ENCODE measurements at places on chromosomes 3 and 15.

- no peaks in the 10 kb centered on the region for H3K36me3 ChIP-seq
- H3K4me1 ChIP-seq: no peaks in the 10 kb centered on the region
- no peak overlapping the region for H3K27ac ChIP-seq
- H3K27me3 ChIP-seq: no peaks in the 10 kb centered on the region
- no peak overlapping the region for H3K4me3 ChIP-seq
Observed at GRCh38 chr3:59266551-59266950, 216.7 kb upstream of the CFAP20DC start.

GRCh38 chr3:134332344-134332743, 41.9 kb downstream of the AMOTL2 start:
- peak overlapping the region; percentile 30 for H3K27ac ChIP-seq
- no peak for DNase-seq
- H3K36me3 ChIP-seq: no peaks in the 10 kb centered on the region
- peaks cover 49% of the 10 kb centered on the region for H3K4me1 ChIP-seq

DNA sequence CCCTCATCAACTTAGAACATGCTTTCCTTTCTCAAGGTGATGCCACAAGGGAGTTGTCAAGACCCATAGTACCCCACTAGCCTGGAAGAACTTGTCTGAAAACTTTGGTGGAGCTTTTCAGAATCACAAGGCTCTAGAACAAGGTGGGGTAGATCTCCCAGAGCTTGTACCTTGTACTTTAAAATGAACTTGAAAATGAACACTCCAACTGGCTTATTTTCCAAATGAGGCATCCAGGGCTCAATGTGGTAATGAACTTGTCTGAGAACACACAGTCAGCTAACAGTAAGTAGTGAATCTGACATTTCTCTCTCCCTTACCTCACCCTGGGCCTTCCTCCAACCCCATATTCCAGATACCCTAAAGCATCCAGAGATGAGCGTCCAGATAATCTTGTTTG, 81.8 kb upstream of the THBS1 start:
- H3K27me3 ChIP-seq: no peaks in the 10 kb centered on the region
- peaks cover 5% of the 10 kb centered on the region for H3K4me1 ChIP-seq
- no peak overlapping the region for H3K27ac ChIP-seq
- no peaks in the 10 kb centered on the region for H3K36me3 ChIP-seq
- DNase-seq: no peak
- H3K4me3 ChIP-seq: no peak overlapping the region

DNA sequence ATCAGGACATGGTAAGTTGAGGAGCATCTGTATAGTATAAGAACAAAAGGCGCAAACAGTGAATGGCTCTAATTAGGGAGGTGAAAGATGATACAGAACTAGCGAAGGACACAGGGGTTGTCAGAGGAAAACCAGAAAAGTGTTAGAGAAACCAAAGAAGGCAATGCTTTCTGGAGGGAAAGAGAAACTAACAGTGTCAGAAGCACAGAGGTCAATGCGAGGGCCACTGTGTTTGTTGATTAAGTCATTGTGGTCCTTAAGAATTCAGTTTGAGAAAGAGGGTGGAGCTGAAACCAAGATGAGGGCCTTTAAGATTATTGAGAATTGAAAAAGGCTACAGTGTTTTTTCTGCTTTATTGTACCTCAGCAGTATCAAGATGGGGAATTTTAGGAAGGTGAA, 28.8 kb downstream of the ATG7 start:
- no peaks in the 10 kb centered on the region for H3K4me1 ChIP-seq
- peaks cover 4% of the 10 kb centered on the region for H3K36me3 ChIP-seq
- no peak overlapping the region for H3K4me3 ChIP-seq
- peak; percentile 70 for DNase-seq
- H3K27me3 ChIP-seq: no peaks in the 10 kb centered on the region

DNA sequence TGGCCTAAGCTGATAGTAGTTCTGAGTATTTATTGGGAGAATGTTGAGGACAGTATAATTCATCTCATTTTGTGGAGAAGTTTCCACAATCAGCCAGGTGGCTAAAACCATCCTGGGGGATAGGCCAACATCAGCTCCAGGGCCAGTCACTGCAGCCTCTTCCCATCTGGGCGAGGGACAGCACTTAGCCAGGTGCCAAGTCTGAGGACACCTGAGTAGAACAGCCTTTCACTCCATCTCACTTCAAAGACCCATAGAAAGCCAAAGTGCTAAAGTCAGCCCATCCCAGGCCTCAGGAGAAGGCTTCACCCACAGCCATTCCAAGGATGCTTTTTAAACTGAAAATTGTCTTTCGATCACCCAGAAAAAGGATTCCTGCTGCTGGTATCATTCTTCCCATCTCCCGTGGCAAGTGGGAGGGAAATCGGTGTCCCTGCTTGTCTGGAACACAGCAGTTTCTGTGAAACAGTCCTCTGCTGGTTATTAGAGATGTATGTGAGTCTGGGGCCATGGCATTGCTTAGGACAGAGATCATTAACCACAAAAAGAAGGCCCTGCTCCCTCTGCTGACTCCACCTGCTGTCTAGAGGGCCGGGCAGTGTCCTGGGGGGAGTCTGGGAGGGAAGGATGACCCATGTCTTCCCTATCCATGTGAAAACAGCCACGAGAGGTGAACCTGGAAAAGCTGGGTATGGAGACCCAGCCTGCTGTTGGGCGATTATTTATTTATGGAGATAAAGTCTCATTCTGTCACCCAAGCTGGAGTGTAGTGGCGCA, 9.6 kb downstream of the CALML4 start:
- H3K27ac ChIP-seq: no peak overlapping the region
- no peak for DNase-seq
- peaks cover 8% of the 10 kb centered on the region for H3K36me3 ChIP-seq
- no peaks in the 10 kb centered on the region for H3K27me3 ChIP-seq

DNA sequence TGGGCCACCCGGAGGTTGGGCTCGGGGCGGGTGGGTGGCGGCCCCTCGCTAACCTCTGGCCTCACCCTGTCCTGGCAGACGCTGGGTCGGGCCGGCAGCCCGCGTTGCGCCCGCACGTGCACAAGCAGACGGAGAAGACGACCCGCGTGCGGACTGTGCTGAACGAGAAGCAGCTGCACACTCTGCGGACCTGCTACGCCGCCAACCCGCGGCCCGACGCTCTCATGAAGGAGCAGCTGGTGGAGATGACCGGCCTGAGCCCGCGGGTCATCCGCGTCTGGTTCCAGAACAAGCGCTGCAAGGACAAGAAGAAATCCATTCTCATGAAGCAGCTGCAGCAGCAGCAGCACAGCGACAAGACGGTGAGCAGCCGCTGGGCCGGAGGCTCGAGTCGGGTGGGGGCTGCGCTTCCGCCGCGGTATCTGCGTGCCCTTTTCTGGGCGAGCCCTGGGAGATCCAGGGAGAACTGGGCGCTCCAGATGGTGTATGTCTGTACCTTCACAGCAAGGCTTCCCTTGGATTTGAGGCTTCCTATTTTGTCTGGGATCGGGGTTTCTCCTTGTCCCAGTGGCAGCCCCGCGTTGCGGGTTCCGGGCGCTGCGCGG, 3.7 kb downstream of the ISL2 start:
- H3K27ac ChIP-seq: no peak overlapping the region
- DNase-seq: peak; percentile 55
- no peaks in the 10 kb centered on the region for H3K36me3 ChIP-seq
- no peaks in the 10 kb centered on the region for H3K4me1 ChIP-seq

DNA sequence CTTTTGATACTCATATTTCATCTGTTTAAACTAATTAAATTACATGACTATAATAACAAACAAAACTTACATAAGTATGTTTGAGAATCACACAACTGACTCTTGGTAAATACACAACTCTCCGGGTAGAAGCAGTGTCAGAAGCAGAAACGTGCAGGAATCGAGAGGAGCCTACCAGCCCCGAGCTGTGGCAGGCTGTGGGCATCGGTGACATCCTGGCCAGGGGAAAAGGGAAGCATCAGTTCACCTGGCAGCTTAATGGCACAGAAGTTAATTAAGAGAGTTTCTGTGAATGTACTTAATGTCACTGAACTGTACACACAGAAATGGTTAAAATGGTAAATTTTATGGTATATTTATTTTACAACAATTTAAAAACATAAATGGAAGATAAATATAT, 90.2 kb downstream of the CRTC3 start:
- no peak overlapping the region for H3K27ac ChIP-seq
- no peaks in the 10 kb centered on the region for H3K4me1 ChIP-seq
- no peak overlapping the region for H3K4me3 ChIP-seq
- DNase-seq: no peak

DNA sequence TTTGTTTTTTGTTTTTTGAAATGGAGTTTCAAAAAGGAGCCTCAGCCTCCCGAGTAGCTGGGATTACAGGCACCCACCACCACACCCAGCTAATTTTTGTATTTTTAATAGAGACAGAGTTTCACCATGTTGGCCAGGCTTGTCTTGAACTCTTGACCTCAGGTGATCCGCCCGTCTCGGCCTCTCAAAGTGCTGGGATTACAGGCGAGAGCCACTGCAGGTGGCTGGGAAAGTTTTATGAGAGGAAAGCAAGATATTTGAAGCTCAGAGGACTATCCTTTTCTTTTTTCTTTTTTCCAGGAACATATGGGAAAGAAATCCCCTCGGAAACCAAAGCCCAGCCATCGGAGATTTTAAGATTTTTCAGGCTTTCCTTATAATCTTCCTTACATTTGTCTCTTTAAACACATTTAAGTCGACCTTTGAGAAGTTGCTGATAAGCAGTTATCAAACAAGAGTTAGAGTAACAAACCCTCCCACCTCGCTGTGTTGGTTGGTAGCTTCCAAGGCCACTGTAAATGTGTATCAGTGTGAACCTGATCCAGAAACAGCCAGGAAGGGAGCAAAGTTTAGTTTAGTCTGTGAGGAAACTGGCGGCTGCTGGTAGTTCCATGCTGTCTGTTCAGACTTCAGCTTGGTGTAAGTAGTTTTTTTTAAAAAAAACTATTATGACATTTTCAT, 34.5 kb upstream of the MAP3K13 start:
- H3K4me3 ChIP-seq: no peak overlapping the region
- DNase-seq: no peak
- H3K36me3 ChIP-seq: no peaks in the 10 kb centered on the region
- H3K27me3 ChIP-seq: no peaks in the 10 kb centered on the region
- no peak overlapping the region for H3K27ac ChIP-seq

DNA sequence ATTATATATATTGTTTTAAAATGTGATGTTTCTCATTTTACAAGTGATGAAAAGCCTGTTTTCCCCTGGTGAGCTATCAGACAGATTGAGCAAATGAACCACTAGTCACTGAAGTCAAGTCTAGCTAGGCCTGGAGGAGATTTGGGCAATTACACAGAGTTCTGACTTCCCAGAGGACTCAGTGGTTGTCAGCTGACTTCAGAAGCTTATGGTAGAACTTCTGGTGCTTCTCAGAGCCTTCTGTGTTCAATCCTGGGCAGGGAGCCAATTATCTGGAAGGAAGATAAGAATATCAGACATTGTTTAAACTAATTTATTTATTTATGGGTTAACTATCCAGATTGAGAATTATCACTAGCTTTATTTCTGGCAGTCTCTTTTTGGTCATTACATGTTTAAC, 37.7 kb upstream of the NAALADL2 start:
- no peak overlapping the region for H3K27ac ChIP-seq
- no peak overlapping the region for H3K4me3 ChIP-seq
- H3K27me3 ChIP-seq: no peaks in the 10 kb centered on the region

- no peak overlapping the region for H3K27ac ChIP-seq
- DNase-seq: peak; percentile 64
- H3K4me1 ChIP-seq: no peaks in the 10 kb centered on the region
- no peaks in the 10 kb centered on the region for H3K27me3 ChIP-seq
- no peak overlapping the region for H3K4me3 ChIP-seq
- H3K36me3 ChIP-seq: no peaks in the 10 kb centered on the region
Observed at GRCh38 chr15:38176691-38177090, 75.9 kb upstream of the SPRED1 start.

GRCh38 chr3:82636177-82636576, 874.7 kb upstream of the GBE1 start:
- H3K27ac ChIP-seq: no peak overlapping the region
- no peaks in the 10 kb centered on the region for H3K36me3 ChIP-seq
- DNase-seq: no peak
- no peaks in the 10 kb centered on the region for H3K4me1 ChIP-seq
